ENCODE measurements at places on chromosomes 13 and 19.
A peak's percentile ranks its signal among the peaks of the same experiment; 100 is the strongest.

- DNase-seq = peak; percentile 98
Observed at GRCh38 chr19:45677351-45678230, 9.6 kb downstream of the GIPR start.

GRCh38 chr19:49997709-49998108 lies 27.5 kb downstream of the VRK3 start:
- peak; percentile 58 for DNase-seq

DNA sequence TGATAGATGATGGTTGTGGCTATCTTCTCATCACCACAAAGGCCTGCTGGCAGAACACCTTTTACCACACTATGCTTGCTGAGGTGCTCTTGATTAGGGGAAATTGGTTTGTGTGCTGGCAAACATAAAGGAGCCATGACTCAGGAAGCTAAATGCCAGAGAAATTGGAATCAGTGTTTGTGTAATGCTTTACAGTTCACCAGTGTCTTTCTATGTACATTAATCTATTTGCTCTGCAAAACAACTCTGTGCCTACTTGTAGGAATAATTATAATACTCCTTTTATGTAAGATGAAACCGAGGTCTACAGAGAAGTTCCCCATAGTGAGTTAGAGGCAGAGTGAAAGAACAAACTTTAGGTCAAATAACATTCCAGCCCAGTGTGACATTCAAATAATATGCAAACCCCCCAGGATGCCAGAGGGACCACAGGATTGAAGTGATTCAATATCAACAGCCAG lies 390.5 kb upstream of the HTR2A start:
- no peak for DNase-seq

- no peak for DNase-seq
Observed at GRCh38 chr13:19056984-19057490, 124.6 kb downstream of the TUBA3C start.

DNA sequence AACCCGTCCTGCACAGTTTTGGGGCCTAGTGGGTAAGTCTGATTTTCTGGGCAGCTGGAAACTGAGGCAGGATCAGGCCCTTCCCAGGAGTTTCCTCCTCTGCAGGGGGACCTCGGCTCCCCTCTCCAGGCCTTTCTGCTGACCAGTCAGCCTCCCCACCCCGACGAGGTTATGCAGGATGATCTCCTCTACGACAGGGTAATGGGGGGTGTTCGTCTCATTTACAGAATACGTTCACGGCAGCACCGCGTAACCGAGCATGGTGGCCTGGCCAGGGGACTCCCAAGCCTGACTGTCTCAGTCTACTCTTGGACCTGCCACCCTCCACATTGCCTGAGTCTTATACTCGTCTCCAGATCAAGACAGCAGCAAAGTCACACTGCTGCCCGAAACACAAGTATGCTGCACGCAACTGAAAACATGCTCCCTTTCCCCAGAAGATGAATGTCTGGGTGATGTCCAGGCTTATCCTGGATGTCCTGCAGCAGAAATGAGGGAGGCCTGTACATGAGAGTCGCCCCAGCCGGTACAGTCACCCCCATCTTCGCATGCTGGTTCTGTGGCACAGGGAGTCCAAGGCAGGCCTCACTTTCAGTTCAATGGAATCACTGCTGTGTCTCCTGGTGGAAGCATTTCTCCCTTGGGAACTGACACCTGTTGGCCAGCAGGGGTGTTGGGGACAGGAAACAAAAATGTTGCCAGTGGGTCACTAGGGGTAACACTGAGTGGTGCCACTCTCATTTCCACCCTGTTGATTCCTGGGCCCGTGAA lies 120.8 kb downstream of the SOX1 start:
- DNase-seq = no peak

DNA sequence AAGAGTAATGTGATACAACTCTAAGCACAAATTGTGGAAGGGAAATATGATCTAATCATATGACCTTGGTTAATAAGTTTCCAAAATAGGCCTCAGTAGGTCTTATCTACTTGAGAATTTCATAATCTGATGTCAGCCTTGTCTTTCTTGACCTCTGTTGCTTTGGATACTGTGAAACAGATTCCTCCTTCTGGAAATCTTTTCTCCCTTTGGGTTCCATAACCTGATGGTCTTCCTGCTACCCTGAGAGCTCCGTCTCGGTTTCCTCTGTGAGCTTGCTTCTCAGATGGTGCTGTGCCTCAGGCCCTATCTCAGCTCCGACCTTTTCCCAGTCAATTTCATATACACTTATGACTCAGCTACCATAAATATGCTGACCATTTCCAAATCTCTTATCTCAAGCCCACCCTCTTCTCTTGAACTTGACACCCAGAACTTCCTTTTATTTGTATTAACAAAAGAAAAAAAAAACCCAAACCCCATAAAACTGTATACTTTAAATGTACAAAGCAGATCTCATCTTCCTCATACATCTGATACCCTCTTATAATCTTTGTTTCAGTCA lies 6.4 kb upstream of the SLC46A3 start:
- DNase-seq = no peak
